ENCODE measurements at places on chromosomes 3 and 15. TPM values are rescaled to one million over a fixed set of nuclear protein-coding genes. Genes with fewer than 3 reads are reported as not detected.

The SAMMSON gene
- 6.1 TPM for total RNA-seq

DNA sequence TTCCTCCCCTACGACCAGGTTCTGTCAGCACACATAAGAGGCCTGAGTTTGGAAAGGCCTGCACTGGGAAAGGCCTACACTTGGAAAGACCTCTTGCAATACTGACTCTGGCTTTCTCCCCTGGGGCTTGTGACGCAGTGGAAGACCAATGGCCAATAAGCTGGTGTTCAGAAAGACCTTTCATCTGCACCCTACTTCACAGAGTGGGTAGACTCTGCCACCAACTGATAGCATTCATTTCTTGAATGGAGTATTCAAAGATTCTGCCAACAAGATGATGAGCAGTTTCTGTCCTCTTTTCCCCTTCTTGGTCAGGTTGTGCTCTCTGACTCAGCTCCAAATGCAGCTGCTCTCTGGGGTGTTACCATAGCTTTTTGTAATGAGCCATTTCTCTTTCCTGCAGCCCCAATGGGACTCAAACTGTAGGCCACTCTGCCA is 48.8 kb downstream of the TIPARP start:
- DNase-seq, result no peak

GRCh38 chr15:61382927-61383326 is 153.8 kb upstream of the RORA start:
- no peak for DNase-seq

DNA sequence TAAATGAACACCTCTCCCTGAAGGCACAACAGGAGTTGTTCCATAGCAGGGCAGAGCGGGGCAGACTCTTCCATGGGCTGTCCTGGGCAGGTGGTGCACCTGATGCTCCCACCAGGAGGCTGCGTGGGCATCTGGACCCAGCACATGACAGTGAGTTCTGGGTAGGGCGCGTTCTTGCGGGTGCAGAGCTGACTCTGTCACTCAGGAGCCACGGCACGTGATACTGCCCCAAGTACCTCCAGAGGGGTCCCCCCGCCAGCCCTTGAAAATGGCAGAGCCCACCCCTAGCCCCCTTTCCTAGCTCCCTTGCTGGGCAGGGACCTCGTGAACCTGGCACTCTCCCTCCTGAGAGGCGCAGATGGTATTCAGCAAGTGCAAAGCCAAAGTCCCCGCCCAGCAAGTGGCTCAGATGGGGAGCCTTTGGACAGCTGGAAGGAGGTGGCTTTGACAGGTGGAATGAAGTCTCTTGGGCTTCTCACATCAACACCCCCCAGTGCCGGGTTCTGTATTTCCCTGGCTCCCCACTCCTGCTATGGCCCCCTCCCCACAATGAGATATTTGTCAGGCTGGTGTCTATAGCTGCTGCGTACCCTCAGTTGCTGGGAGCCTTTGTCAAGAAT is 172.1 kb downstream of the TBC1D2B start:
- DNase-seq, result no peak

DNA sequence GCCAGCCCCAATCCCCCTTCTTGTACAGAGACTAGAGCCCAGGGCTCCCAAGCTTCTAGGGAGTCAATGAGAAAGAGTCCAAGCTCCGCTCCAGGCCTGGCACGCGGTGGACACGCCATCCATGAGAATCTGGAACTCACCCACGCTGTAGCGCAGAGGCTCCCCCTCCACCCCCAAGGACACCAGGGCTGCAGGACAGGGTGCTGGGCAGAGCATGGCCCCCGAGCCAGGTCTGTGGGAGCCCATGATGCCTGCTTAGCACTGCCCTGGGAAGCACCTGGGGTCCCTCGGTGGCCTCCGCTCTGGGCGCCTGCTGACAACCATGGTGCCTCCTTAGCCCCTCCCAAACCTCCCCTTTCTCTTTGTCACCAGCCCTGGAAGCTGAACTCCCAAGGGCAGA is 28.5 kb downstream of the ACSBG1 start:
- DNase-seq, result no peak
